ENCODE measurements at places on chromosomes 1 and 21.
A peak's percentile ranks its signal among the peaks of the same experiment; 100 is the strongest.

DNA sequence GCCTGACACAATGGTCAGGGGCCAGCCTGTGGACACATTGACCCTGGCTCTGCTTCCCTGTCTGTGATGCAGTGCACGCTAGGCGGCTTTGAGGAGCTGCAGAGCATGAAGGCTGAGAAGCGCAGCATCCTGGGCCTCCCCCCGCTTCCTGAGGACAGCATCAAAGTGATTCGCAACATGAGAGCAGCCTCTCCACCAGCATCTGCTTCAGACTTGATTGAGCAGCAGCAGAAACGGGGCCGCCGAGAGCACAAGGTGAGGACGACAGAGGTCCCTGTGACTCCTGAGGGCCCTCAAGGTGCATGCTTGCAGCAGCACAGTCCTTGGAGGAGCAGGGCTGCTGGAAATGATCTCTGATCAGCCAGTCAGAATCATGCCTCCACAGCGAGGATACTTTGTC, 8.6 kb downstream of the STRIP1 start:
- DNase-seq: no peak

GRCh38 chr21:41954654-41955499, 1.1 kb upstream of the C2CD2 start:
- no peak for DNase-seq

GRCh38 chr1:184801503-184801902, 46.8 kb upstream of the EDEM3 start:
- DNase-seq: no peak

- DNase-seq: no peak
Measured at GRCh38 chr1:209223791-209224190, 359.7 kb upstream of the CAMK1G start.

DNA sequence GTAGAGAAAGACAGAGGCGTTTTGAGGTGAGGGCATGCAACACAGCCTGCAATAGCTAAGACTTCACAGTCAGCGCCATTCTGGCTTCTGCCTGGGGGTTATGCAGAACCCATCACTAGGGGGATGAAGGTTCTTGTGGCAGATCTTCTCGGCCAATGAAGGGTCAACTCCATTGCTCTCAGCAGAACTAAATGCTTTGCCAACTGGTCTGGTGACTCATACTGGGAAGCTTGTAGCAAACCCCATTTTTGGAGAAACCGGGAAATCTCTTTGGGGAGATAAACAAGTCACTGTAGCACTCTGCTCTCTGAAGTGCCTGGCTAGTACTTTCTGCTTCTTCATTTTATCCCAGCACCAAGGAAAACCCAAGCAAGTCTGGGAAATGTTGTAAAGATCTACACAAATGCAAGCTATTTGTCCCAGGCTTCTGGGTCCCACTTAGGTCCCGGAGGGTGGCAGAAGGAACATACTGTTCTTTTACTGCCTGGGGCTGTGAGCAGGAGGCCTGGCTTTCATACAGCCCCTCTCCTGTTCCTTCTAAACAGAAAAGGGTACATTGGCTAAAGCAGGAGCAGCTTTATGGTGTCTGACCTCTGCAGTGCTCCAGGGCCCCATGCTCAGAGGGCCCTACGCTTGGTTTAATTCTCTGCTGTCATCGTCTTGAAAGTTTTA, 28.8 kb downstream of the SHISA4 start:
- no peak for DNase-seq

DNA sequence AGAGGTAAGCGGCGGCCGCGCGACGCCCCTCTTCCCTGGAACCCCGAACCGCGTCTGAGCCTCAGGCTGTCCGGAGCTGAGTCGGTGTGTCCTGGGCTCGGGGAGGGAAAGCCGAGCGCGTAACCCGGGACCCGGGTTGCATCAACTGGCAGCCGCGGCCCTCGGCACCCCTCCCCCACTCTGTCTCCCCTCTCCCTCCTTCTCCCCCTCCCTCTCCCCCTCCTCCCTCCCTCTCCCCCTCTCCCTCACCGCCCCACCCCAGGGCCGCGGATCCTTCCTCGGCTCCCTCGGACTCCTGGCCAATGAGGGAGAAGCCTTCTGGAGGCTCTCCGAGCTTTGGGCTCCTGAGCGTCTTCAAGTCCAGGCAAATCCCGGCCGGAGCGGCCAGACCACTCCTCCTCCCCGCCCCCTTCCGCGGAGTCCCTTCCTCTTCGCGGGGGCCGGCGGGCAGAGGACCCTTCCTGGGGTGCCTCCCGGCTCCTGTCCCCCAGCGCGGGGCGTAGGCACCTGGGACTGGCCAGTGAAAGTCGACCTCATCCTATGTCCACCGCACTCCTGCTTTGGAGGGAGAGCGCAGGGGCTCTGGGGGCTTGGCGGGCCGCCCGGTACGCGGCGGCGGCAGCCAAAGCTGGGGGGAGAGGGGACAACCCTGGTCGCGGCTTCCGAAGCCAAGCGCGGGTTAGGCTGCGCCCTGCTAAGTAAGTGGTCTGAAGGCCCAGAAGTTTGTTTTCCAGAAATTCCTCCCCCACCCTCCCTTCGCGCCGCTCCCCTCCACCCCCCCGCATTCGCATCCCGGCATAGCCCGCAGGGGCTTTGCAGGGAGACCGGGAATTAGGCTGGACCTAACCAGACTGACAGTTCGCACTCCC, 850 bp downstream of the SESN2 start:
- DNase-seq: peak; percentile 66

DNA sequence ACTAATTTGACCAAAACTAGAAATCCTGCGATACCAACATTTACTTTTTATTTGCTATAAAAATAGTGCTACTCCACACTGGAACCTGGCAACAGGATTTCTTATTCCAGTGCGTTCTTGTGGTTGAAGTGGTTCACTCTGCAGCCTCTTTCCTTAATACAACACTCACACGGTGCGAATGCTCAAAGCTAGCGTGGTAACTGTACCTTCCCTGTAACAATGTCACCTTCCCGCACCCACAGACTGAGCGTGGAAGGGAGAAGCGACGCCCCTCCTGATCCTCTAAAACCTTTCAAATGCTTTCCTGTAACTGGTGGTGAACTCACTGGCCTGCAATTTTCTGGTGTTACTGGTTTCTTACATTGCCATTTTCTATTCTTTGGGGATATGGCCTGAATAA, 132.2 kb downstream of the LRRC53 start:
- no peak for DNase-seq

DNA sequence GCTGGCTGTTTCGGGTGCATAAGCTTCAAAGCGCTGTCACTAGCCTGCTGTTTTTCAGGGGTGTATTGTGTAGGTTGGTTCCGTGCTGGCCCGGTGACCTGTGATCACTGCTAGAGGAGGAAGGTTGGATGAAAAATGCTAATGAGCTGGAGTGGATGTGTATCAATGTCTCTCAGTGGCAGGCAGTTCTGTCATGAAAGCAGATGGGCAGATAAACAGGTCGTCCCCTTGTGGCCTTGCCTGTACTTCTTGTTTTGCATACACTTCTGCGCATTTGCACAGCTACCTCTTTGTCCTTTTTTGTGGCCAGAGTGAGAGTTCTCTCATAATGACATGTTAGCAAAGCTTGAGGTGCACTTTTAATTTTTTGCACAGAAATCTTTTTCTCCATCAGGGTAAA, 2.9 kb downstream of the SELENON start:
- no peak for DNase-seq

DNA sequence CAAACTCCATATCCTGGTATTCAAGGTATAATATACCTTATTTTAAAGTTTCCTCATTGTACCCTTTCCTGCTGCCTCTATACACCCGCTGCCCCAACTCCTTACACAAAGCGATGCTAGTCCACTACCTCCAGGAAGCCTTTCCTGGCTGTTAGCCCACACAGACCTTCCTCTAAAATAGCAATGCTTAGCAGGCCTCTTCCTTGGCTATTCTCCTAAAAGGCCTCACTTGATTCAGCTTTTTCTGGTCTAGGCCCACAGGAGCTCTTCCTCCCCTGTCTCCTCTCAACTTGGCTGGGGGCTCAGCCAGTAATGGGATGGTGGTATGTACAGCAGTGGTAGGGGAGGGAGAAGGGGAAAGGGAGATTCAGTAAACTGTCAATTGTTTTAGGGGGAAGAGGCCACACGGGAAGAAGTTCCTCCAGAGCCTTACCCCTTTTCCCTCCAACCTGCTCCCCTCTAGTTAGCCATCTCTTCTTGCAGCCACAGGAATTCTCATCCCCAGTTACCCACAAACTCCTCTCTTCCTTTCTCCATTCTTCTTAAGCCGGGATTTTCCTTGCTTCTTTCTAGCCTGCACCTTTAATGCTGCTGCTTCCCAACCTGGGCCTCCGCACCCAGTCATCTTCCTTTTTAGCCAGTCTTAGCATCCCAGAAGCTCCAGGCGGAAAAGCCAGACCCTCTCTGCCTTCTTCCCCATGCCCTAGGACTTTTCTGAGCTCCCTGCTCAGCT, 2.6 kb downstream of the LRRC41 start:
- DNase-seq: no peak

- no peak for DNase-seq
Measured at GRCh38 chr21:39714331-39714730, 30.7 kb upstream of the IGSF5 start.

DNA sequence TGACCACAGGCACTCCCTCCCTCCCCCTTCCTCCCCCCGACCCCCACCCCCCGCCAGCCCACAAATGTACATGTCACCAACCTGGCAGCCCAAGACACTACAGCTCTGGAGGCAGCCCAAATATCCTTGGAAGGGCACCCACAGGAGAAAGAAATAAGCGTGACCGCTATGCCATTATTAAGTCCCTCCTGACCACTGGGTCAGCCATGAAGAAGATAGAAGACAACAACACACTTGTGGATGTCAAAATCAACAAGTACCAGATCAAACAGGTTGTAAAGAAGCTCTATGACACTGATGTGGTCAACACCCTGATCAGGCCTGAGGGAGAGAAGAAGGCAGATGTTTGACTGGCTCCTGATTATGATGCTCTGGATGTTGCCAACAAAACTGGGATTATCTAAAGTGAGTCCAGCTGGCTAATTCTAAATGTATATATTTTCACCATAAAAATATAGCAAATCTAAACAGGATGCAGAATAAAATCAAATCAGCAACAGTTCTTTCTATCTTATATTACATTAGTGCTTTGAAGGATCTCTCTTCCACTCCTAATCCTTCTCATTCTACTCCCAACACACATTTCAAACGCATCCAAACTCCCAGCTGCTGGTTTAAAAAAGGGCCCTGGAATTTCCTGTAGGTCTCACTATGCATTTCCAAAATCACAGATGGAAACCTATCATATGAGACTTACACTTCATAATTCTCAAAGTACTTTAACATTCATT, 77.4 kb upstream of the SLFNL1 start:
- no peak for DNase-seq

DNA sequence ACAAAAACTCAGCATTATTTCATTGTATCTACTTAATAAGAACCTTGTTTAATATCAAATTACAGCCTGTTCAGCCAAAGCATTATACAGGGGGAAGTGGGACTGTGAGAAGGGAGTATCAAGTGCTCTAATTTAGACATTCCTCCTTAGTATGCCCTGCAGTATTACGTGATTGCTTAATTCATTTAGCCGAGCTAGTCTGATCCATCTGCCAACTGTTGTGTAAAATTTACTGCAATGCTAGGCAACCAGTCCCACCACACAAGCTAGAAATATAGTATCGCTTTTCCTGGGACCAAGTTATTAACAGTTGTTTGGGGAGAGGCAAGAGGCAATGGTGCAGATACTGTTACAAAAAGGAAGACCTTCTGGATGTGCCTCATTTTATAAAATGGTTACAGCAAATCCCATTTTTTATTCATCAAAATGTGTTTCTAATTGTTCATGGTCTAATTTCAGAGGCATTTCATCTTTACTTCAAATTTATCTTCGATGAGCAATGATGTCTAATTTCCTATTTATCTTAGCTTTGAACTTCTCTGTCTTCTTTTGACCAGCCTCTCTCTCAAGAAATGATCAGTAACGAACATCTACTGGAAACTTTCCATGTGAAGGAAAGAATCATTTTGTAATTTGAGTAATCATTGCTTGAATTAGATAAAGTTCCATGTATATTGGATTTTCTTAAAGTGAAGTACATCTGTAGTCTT, 283.3 kb downstream of the DUSP10 start:
- DNase-seq: no peak

DNA sequence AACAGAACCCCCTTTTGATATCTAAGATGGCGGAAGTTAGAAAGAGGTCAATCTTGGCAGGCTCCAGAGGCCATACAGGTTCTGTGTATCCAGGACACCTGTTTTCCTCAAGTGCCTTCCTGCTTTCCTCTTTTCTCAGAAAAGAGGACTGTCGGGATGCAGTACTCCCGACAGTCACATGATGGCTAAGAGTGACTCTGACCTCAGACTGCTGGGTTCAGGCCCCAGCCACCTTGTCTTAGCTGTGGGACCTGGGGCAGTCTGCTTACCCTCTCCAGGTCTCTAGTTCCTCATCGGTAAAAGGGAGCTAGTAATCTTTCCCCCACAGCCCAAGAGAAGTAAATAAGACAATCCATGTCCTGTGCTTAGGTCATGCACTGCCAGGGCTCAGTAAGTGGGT, 29.9 kb downstream of the STK40 start:
- DNase-seq: no peak

DNA sequence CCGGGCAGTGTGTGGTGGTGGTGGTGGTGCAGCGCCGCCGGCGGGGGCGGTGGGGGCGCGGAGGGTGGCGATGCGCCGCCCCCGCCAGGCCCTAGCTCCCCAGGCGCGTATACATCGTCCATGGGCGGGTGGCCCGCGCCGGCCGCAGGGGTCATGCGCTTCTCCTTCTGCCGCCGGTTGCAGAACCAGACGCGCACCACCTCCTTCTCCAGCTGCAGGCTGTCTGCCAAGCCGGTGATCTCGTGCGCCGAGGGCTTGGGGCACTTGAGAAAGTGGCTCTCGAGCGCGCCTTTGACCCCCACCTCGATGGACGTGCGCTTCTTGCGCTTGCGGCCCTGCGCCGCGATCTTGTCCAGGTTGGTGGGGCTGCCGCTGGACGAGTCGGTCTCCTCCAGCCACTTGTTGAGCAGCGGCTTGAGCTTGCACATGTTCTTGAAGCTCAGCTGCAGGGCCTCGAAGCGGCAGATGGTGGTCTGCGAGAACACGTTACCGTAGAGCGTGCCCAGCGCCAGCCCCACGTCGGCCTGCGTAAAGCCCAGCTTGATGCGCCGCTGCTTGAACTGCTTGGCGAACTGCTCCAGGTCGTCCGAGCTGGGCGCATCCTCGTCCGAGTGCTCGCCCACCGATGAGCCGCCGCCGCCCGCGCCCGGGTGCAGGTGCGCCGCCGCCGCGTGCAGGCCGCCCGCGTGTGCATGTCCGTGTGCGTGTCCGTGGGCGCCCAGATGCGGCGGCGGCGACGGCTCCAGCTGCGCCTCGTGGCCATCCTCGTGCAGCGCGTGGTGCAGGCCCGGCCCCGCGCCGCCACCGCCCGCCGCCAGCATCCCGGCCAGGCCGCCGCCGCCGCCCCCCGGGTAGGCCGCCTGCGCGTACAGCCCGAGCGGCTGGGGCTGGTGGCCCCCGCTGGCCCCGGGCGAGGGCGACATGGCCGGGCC, 926 bp downstream of the POU3F1 start:
- no peak for DNase-seq

GRCh38 chr1:51671527-51672325, 54.8 kb downstream of the OSBPL9 start:
- no peak for DNase-seq

GRCh38 chr1:55718758-55719671, 503.9 kb upstream of the USP24 start:
- no peak for DNase-seq

DNA sequence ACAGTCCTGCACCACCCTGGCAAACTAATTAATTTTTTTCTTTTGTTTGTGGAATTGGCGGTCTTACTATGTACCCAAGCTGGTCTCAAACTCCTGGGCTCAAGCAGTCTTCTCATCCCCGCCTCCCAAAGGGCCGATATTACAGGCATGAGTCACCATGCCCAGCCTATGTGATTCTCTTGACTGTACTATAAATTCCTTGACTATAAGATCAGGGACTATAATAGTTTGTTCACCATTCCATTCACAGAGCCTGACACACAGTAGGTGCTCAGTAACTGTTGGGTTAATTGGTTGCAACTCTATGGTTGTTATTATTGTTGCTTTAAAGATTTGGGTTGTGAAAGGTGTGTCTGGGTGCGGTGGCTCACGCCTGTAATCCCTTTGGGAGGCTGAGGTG, 17.2 kb downstream of the DAP3 start:
- no peak for DNase-seq

All from DND-41 (cell line).